Astrocyte of the cerebellum (primary cell): ENCODE measurements at places on chromosomes 13 and 19.

DNA sequence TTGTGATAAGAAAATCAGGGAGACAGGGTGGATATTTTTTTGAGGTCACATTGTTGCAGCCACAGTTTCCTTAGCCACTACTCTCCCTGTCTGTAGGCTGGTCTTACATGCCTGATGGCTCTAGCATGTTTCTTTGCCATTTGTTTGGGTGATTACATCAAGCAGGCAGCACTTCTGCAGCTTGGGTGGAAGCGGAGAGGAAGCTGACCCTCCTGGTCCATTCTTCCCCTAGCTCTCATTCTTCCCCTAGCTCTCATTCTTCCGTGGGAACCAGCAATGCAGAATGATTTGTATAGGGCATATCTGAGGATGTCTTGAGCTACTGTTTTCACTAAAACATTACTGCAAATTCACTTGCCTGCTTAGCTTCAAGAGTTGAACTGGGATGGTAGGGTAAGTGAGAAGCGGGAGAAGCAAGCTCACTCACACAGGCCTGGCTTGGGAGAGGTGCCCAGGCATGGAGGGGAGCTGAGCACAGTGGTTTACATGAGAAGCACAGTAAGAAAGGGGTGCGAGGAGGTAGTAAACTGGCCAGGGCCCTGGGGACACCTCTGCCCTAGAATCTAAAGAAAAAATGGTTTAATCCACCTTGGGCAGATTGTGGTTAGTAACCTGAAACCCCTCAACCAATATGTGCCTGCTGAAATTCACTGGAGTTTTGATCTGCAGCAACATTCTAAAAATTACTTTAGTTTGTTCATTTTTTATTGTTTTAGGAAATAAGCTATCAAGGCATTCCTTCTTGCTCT lies 538.9 kb downstream of the RFC3 start:
- DNase-seq = no peak

DNA sequence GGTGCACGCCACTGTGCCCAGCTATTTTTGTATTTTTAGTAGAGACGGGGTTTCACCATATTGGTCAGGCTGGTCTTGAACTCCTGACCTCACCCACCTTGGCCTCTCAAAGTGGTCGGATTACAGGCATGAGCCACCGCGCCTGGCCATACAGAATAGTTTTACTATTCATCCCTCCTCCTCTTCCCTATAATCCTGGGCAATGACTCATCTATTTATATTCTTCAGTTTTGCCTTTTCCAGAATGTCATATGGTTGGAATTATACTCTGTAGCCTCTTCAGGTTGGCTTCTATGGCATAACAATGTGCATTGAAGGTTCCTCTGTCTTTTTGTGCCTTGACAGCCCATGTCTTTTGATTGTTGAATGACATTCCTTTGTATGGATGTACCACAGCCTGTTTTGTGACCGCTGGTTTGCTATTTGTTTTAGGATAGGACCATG lies 22.2 kb upstream of the LRP3 start:
- no peak for DNase-seq

DNA sequence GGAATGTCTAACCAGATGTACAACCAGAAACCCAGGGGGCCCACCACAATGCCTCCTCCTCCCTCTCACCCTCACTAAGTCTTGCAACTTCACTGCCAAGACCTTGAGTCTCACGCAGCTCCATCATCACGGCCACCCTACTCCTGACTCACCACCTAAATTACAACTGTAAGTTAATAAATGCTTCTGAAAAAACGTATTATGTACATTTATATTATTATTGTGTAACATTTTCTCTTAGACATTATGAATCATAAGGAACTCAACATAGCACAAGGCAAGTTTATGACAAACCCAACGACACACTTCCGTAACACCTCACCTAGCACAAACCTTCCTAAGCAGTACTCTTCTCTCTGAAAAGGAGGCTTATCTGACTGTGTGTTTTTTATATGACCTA lies 20.7 kb downstream of the MIPEP start:
- peak; percentile 43 for DNase-seq

GRCh38 chr19:18869781-18870530 lies 26.0 kb downstream of the CERS1 start:
- no peak for DNase-seq

- no peak for DNase-seq
Observed at GRCh38 chr13:80873589-80873988, 532.7 kb upstream of the SPRY2 start.

DNA sequence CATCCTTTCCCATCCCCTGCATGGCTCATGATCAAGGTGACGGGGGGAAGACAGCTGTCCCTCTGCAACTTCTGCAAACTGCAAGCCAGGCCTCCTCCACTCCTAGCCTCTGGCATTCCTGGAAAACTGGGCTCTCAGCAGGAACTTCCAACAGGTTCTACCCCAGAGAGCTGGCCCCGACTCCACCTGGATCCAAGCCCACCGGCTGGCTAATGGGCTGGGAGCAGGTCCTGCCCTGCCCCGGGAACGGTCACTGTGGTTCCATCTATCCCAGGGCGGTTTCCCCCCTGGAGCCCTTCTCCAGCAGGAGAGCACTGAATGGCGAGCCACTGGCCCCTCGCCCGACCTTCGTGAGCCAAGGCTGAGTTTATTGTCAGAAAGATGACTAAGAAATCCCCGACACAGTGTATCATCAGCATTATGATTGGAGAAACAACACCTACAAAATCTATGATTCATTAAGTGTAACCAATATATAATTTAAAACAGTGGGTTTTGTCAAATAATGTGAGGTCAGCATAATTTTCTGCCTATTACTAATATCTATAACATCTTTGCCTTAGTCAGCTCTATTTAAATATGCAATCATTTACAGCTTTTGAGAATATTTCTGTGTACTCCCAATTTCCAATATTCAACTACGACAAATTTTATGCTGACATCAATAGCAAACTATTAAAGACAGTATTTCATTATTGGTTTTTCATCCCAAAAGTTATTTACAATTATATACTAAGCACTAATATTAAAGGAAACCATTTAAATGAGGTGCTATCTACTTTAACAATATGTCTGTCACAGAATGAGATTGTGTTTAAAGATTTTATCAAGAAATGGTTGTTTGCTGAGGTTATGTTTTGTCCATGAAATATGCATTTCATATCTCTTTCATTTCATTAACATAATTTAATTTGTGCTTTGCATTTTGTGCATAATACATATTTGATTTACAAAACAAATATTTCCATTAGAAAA lies 133.0 kb downstream of the URI1 start:
- DNase-seq = peak; percentile 16

GRCh38 chr13:86960876-86961275 lies 710.3 kb upstream of the SLITRK5 start:
- DNase-seq = peak; percentile 33

- DNase-seq = no peak
Observed at GRCh38 chr19:13025819-13026456, 30.7 kb downstream of the NFIX start.

GRCh38 chr13:106521095-106521799 lies 14.2 kb downstream of the EFNB2 start:
- no peak for DNase-seq

GRCh38 chr13:100208626-100209025 lies 119.7 kb downstream of the PCCA start:
- no peak for DNase-seq

DNA sequence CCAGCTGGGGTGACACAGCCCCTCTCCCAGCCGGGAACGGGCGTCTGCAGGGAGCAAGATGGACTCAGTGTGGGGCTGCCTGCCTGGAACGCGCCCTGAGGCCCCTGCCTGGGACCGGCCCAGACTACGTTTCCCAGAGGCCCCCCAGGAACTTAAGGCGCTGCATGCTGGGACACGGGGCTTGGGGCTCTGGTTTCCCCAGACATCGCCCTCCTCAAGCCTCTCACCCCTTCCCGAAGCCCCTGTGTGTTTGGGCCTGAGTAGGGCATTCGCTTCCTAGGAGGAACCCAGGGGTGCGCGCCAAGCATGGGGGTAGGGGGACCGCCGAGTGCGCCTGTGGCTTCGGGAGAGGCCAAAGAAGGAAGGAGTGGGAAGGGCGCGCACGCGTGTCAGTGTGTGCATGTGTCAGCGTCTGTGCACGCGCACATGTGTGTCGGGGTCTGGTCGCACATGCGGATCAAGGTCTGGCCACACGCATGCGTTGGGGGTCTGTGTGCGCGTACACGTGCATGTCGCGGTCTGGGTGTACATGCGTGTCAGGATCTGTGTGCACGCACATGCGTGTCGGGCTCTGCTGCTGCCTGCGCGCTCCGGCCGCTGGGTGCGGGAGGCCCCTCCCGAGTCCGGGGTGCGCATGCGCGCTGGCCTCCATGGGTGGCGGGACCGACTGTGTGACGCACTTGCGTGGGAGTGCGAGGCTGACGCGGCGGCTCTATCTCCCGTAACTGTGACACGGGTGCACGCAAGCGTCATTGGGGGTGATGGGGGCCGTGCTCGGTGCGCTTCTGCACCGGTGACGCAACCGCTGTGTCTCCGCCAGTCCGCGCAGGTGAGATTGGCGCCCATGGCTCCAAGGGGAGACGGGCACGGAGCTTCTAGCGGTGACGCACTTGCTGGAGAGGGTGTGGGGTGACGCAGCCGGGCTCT lies 16.2 kb downstream of the ZNF331 start:
- DNase-seq = peak; percentile 44

DNA sequence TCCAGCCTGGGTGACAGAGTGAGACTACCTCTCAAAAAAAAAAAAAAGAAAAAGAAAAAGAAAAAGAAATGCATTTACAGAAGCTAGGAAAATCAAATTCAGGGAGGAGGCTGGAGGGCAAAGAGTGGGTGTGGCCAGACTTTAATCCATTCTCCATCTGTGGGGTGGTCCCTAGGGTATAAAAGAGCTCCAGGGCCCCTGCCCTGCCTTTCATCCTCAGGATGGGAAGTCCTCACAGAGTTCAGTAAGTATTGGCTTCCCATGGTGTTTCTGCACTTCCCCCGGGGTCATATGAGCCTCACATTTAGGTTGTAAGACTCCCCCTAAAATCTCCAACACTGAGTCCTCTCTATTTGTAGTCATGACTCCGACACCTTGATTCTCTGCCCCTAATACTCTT lies 33.0 kb downstream of the DPRX start:
- DNase-seq = no peak

- no peak for DNase-seq
Observed at GRCh38 chr19:41994994-41995958, 1.2 kb upstream of the ATP1A3 start.

- DNase-seq = no peak
Observed at GRCh38 chr19:17985037-17985818, 18.3 kb downstream of the KCNN1 start.

DNA sequence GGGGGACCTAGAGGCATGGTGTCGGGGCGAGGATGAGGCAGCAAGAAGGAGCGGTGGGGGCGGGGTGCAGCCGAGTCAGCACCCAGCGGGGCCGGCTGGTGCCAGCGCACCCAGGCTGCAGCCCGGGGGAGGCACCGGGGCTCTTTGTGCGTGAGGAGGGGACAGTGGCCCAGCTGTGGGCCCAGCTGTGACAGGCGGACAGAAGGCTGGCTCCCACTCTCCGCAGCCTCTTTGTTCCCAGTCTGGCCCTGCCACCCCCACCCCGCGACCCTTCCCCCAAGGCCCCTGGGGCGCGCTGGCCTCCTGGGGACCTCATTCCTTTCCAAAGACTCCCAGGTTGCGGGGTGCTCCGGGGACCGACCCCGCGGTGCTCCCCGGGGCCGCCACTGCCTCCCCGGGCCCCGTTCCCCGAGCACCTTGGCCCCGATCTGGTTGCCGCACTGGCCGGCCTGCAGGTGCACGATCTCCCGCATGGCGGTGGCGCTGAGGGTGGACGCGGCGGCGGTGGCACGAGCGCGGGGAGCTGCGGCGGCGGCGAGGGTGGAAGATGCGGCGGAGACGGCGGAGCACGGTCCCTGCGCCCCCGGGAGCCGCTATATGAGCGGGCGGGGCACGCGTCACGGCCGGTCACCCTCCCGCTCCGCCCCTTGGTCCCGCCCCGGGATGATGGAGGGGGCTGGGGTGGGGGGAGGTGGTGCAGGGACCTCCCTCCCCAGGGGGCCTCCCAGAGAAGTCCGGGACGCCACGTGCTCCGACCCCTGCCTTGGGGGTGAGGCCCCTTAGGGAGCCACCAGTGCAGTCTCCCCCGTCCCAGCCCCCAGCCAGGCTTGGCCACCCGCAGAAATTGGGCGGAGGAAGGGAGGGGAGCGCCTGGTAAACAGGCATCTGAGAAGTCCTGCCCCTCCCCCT lies at the start of gene TUBB4A:
Gene TUBB4A (minus strand): TSS at position 570 of the 909 bp plus-strand sequence. CDS start 97 bp downstream, at position 473.
- no peak for DNase-seq

DNA sequence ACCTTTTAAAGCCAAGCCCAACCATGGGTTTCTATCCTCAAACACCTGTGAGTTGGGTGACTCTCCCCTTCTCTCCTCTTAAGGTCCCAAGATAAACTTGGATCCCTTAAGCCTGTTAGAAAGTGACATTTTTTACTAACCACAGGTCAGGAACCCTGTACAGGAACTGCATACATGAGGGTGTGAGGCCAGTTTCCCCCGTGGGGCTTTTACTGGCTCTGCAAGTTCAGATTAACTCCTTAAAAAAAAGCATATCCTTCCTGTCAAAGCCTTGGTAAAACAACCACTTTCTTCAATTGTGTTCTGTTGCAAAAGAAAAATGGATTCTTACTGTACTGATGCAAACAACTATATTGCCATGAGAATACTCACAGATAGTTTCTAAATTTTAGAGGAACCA lies 2638.7 kb upstream of the PCDH20 start:
- no peak for DNase-seq

GRCh38 chr13:44426461-44426860 lies 52.8 kb downstream of the SERP2 start:
- DNase-seq = no peak

- no peak for DNase-seq
Observed at GRCh38 chr19:13036366-13036976, 41.2 kb downstream of the NFIX start.

DNA sequence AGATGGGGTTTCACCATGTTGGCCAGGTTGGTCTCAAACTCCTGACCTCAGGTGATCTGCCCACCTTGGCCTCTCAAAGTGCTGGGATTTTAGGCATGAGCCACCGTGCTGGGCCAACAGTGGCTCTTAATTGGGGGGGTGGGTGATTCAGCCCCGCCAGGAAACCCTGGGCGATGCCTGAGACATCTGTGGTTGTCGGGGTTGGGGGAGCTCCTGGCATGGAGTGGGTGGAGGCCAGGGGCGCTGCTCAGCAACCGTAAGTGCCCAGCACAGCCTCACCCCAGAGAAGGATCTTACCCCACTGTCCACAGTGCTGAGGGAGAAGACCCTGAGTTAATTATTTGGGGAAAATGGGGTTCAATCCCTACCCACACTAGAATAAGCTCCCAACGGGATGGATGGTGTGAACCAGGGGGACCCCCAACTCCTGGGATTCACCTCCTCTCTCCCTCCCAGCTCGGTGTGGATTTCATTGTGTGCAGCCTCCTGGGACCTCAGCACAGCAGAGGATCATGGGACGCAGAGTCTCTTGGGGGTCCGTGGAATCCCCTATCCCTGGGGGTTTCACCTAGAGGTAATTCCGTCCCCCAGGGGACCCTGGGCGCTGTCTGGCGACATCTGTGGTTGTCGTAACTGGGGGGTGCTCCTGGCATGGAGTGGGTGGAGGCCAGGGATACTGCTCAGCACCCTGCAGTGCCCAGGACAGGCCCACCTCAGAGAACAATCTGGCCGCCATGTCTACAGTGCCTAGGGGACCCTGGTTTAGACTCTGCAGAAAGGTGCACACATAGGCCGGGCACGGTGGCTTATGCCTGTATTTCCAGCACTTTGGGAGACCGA lies 68.9 kb downstream of the GADD45B start:
- no peak for DNase-seq

- DNase-seq = no peak
Observed at GRCh38 chr13:50011461-50011860, 3.8 kb upstream of the KCNRG start.

- DNase-seq = no peak
Observed at GRCh38 chr19:41083516-41083915, 4.7 kb upstream of the CYP2A13 start.
